ENCODE measurements at places on chromosomes 4 and X.

GRCh38 chrX:87805829-87806490 lies 288.4 kb downstream of the KLHL4 start:
- no peak for DNase-seq

- DNase-seq: no peak
Observed at GRCh38 chr4:31086756-31087330, 366.7 kb downstream of the PCDH7 start.

- no peak for DNase-seq
Observed at GRCh38 chrX:20517565-20517964, 250.9 kb upstream of the RPS6KA3 start.

GRCh38 chrX:143570782-143571181 lies 53.5 kb upstream of the SPANXN3 start:
- DNase-seq: no peak

DNA sequence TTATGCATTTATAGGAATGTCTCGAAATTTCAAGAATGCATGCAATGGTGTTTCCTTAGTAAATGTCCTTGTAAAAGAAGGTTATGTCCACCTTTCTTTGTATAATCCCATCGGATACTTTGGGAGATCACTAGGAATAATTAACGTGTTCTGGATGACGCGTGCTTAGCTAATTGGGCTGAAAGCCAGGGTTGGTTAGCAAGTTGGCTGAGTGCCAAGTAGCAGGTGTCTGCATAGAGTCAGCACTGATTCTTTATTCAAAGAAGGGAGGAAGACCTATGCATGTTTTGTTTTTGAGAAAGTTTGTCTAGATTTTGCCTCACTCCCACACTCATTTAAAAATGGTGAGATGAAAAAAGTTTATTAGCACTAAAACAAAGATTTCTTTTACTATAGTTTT lies 144.6 kb downstream of the SOX3 start:
- no peak for DNase-seq
